Activated CD8-positive, alpha-beta memory T cell treated with anti-CD3 and anti-CD28 coated beads for 1 hour (primary cell): ENCODE measurements at places on chromosomes 4 and X.

- DNase-seq: no peak
Observed at GRCh38 chr4:95867919-95868318, 28.0 kb downstream of the PDHA2 start.

- no peak for DNase-seq
Observed at GRCh38 chr4:62161446-62161845, 961.3 kb downstream of the ADGRL3 start.

GRCh38 chrX:147899379-147900114, 12.2 kb upstream of the FMR1 start:
- DNase-seq: no peak

- no peak for DNase-seq
Observed at GRCh38 chr4:112592717-112593116, 44.0 kb downstream of the ZGRF1 start.

GRCh38 chr4:41176340-41176739, 38.0 kb downstream of the APBB2 start:
- DNase-seq: no peak

DNA sequence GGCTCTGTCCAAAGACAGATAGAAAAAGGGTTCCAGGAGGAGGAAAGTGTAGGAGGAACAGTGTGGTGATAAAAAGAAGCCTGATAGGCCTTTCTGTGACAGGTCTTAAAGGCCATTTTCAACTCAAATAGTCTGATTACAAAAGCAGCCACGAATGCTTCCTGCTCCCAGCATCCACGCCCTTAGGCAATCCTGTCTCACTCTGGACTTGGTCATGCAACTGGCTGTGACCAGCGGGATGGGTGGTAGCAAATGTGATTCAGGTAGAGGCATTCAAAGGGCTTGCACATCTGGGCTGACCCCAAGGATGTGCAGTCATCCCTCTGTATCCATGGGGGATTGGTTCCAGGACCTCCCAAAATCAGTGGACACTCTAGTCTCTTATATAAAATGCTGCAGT, 14.4 kb upstream of the SEPSECS start:
- no peak for DNase-seq
